ENCODE measurements at places on chromosomes 16 and 17.

DNA sequence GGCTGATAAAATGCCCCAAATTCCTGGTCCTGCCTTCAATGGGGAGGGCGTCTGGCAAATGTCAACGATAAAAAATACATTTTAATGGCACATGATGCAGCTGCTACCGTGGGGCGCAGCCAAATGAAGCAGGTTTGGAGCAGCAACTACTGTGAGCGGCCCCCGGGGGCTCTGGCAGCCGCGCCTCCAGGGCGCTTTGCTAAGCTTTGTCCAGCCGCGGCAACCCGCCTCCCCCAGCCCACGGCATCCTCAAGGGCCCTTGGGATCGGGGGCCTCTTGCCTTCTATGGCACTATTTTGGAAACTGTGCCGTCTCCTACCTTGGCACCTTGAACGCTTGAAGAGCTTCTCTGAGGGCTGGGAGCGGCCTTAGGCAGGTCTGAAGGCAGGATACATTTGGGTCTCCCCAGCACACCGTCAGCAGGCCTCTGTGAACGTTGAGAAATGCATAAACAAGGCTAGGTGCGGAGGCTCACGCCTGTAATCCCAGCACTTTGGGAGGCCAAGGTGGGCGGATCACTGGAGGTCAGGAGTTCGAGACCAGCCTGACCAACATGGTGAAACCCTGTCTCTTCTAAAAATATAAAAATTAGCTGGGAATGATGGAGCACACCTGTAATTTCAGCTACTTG, 25.1 kb downstream of the TBX4 start:
- no peak for DNase-seq

DNA sequence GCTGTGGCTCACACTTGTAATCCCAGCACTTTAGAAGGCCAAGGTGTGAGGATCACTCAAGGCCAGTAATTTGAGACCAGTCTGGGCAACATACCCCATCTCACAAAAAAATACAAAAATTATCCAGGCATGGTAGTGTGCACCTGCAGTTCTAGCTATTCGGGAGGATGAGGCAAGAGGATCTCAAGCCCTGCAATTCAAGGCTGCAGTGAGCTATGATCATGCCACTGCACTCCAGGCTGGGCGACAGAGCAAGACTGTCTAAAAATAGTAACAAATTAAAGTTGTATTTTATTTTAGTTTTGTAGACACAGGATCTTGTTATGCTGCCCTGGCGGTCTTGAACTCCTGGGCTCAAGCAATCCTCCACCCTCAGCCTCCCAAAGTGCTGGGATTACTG, 18.2 kb downstream of the USP31 start:
- no peak for DNase-seq

DNA sequence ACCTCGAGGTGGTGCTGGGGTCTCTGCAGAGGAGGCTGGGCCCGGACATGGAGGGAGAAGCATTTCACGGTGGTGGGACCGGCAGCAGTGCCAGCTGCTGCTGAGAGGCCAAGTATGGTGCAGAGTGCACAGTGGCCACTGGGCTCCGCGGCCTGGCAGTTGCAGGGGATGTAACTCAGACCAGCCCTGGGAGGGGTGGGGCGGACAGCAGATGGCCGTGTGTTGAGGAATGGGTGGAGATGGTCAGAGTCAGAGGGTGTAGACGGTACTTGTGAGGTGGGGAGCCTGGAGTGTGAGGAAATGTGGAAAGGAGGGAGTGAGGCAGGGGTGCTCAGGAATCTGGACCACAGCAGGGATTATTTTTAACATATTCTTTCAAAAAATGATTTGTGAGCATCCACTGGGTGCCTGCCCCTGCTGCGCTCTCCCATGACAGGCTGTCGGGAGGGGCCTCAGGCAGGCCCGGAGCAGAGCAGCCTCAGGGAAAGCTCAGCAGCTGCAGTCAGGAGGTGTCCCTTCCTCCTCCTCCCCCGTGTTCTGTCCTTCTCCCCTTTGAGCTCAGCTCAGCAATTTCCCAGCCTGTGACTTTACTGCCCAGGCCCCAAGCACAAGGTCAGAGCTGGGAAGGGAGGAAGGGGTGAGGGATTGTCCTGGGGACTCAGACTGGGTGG, 113.1 kb downstream of the RAP1GAP2 start:
- DNase-seq, result no peak

DNA sequence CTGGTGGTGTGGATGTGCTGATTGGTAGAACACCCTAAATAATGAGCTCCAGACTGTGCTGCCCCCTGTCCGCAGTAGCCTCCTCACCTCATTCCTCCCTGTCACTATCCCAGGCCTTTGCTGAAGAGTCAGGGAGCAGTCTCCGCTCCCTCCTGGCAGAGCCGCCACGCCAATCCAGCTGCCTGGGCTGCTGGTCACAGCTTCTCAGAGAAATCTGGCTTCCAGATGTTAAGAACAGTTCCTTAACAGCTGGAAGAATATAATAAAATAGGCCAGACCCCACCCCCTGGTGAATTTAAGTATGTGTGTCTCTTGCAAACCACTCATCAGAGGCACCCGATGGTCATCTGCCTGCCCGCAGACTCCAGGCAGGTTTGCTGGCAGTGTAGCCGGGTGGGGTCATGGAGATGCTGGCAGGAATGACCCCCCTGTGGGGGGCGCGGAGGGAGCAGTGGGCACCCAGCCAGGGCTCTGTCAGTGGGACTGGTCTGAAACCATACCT, 161.0 kb downstream of the CCDC182 start:
- DNase-seq, result no peak

- no peak for DNase-seq
Observed at GRCh38 chr16:4391631-4392381, 20.2 kb downstream of the VASN start.

- no peak for DNase-seq
Observed at GRCh38 chr17:66381701-66382362, 79.4 kb downstream of the PRKCA start.

DNA sequence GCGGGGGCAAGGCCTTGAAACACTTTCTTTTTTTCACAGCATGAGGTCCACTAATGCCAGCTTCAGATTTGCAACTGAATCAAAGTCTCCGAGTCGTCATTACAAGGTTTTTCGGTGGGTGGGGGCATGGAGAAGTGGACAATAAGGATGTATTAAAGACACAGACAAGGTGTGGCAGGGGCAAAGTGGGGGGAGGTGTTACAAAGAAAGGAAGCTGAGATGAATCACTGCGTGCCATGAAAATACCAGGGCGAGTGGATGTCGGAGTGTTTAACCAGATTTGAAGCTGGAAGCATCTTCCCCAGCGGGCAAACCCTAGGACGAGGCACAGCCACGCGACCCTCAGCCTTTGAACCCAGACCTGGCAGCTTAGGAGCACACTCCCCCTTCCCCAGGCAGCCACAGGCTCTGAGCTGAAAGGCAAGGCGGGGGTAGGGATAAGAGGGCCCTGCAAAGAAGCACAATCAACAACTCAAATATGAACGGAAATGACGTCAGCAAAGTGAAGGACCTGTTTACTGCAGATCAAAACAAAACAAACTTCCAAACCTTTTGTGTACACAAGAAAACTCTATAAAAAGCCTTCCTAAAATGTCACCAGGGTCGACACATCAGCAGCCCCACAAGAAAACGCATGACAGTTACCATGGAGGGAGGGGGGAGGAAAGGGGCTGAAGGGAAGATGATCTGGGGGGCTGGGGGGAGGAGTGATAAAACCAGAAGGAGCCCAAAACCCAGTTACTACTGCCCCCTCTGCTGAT, 5.6 kb upstream of the ZFHX3 start:
- no peak for DNase-seq

DNA sequence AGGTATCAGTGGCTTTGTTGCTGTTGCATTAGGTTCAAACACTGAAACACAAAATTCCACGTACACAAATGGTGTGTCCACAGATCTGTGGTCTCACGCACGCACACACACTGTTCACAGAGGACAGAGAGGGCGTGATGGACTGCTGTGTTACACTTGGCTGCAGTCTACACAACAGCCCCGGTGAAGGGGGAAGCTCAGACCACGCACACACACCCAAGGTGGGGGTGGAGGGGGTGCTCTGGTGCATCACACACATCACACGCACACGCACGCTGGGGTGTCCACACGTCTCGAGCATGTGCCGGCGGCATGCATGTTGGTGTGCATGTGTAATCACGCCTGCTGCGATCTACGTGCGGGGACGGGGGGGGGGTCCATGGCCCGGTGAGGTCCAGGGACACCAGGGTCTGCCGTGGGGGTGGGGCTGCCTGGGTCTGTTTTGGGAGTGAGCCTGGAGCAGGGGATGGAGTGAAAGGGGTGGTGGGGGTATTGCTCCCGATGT, 7.3 kb downstream of the HSD3B7 start:
- no peak for DNase-seq

DNA sequence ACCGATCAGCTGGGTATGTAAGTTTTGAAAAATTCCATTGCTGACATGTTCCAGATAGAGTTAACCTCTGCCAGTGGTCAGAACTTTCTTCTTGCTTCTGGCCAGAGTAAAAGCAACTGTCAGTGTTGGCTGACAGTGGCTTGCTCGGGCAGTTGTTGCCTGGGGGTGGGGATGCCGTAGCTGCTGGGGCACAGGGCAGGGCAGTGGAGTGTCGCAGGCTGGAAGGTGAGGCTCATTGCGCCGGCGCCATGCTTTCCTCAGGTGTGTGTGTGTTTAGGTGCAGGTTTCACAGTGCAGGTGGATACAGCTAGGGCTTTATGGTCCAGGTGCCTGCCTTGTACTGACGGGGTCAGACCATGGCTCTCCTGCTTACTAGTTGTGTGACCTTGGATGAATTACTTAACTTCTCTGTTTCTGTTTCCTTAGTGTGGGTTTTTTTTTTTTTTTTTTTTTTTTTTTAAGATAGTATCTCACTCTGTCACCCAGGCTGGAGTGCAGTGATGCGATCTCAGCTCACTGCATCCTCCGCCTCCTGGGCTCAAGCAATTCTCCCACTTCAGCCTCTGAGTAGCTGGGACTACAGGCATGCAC, 156.4 kb downstream of the SNX29 start:
- DNase-seq, result no peak

DNA sequence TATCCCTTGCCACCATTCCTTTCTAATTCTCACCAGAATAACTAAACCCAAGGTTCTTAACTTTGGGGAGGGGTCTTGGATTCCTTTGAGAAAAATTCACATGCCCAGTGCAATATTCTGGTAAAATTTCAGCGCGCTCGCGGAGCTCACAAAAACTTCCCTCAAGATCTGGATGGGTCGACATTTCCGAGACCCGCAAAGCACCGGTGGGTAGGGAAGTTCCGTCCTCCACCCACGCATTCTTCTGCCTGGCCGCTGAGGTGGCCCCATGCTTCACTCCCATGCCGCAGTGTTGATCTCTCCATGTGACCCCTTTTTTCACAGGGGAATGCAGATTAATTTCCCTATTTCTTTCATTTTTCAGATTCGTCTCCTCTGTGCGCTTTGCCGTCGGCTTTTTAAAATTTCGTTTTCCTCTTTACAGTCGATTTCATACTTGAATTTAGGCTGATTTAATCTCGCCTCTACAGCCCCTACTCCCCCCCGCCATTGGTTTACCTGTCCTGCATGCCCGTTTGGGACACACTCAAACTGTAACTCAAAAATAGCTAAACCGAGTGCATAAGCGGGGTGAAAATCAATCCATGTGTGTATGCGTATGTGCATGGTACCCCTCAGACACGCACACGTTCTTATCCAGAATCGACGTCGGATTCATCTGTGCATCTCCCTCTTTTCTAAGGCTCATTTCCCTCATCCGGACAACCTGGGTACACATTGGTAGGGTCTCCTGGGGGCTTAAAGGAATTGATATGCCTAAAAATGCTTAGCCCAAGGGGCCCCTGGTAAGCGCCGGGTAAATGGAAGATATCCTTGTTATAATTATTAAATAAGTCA, 1.4 kb upstream of the SP6 start:
- DNase-seq, result no peak

DNA sequence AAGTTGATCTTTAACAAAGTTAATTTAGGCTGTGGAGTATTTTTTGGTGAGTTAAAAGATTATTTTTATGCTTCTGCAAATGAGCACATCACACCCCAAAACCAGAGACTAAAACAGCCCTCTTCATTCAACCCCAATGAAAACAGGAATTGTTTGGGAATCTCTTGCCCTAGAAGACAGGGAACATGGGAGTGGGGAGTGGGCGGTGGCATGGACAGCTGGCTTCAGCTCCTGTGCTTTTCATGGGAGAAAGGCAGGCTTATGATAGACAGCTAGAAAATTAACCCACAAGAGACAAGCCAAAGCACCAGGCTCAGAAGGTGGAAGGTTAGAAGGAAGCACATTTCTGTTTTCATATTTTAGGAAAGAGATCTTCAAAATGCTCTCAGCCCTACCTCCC, 19.2 kb downstream of the GRIN2A start:
- no peak for DNase-seq

DNA sequence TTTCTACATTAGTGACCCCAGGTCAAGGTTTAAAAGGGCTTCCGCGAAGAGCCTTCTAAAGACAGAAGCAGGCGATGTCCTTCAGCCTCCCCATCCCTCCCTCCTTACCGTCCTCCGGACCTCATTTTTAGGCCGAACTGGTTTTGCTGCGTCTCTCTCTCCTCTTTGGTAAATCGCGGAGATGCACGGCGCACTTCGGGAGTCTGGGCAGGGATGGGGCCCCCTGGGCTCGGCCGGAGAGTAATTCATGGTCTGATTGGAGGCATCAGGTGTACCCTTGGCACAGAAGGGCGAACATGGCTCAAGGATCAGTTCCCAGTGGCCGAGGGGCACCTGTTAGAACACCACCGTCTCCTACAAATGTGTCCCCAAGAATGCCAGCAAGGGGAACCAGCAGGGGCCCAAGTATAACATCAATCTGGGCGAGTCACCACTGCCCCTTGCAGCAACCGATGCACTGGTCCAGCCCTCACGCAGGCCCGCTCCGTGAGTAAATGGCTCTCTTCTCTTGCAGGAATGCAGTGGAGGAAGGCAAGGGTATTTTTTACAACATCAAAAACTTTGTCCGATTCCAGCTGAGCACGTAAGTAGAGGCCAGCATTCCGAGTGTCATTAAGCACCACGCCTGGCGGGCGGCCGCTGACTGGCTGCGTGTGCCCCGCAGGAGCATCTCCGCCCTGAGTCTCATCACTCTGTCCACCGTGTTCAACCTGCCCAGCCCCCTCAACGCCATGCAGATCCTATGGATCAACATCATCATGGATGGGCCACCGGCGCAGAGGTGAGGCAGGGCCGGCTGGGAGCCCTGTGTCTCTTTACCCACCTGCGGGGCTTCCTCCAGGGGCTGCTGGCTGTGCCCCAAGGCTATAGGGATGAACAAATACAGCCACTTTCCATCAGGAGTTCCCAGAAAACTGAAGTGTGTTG, 45.6 kb downstream of the MEAK7 start:
- no peak for DNase-seq

- DNase-seq, result no peak
Observed at GRCh38 chr16:31301708-31302400, 42.1 kb downstream of the ITGAM start.

GRCh38 chr17:27608328-27609230, 22.4 kb upstream of the LGALS9 start:
- no peak for DNase-seq
